ENCODE measurements at places on chromosomes 3 and 15.

DNA sequence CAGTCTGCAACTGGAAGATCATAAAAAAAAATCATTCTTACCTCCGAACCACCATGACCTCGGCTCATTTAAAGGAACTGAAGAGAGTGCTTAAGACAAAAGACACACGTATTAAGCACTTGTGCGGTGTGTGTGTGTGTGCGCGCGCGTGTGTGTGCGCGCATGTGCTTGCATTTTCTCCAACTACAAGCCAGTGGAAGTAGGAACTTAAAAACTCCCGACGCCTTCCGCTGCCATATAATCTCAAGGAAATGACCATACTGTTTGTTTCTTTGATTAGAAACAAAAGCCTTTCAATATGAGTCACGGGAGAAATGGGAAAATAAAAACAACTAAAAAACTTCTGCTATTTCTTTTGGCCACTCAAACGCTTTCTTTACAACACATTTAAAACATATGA is 32.4 kb downstream of the FRMD4B start:
- no peak for DNase-seq

DNA sequence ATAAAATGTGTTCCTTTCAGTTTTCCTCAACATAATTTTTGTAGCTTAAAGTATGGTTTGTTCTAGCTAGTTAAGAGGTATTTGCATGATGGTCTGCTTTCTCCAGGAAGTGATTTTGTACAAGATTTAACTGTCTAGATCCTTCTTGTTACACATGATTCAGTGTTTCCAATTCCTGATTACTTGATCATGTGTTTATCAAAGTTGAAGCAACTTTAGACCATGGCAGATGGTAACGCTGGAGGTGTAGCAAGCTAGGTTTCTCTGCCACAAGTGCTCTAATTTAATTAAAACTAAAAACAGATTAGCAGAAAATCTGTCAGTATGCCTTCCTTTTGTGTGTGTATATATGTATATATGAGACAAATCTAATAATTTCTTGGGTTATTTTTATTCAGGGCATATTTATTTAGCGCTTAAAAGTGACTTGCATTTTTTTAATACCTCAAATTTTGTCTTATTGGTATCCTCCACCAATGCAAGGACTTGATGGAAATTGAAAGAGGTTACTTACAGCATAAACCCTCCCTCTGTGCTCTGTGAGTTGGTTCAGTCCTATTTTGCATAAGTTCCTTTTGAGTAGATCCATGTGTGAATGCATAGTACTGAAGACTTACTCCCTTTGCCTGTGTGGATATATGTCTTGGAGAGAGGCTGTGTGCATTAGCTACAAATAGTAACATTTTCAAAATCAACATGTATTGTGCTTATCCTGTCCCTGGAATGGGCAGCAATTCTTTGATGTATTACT is 157.3 kb upstream of the CGNL1 start:
- no peak for DNase-seq

GRCh38 chr15:70212286-70212962 is 114.7 kb upstream of the TLE3 start:
- DNase-seq, result no peak

DNA sequence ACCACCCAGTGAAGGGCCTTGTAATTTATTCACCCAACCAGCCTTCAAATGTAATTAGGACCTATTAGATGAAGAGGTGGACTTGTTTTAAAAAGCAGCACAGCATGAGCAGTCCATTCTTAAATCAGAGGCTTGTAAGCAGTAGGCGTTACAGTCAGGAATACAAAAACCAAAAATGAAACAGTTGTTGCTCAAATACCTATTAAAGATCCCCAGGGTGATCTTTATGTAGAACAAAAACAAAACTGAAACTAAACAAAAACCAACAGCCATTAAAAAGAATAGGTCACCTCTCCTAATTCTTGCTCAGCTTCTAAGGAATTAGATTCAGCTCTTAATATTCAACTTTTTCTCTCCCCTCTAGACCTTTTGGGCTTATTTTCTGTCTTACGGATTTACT is 104.9 kb upstream of the ST8SIA2 start:
- no peak for DNase-seq

- no peak for DNase-seq
These were observed 40.7 kb downstream of the FEM1B start for GRCh38 chr15:68318008-68318835.

GRCh38 chr15:35713733-35714132 is 167.8 kb upstream of the DPH6 start:
- DNase-seq, result no peak

DNA sequence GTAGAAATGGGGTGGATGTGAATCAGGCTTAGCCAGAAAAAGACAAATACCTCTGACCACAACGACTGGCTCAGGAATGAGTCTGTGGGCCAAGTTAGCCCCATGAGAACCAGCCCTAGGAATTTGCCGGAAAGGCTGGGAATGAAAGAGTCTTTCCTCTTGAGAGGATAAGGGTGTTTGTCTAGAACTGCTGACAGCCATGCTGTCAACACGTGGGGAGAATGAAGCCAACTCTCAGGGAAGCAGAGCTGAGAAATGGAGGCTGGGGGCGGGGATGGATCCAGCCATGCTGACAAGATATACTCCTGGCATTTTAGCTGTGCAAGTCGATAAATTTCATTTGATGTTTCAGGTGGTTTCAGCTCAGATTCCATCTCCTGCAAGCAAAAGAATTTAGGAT is 10.6 kb upstream of the SLC6A1 start:
- DNase-seq, result no peak

GRCh38 chr3:69930564-69930963 is 69.0 kb upstream of the SAMMSON start:
- no peak for DNase-seq

- no peak for DNase-seq
These were observed 9.3 kb downstream of the EFCC1 start for GRCh38 chr3:129010310-129010956.

GRCh38 chr15:91027677-91028076 is 5.3 kb upstream of the VPS33B start:
- DNase-seq, result no peak

DNA sequence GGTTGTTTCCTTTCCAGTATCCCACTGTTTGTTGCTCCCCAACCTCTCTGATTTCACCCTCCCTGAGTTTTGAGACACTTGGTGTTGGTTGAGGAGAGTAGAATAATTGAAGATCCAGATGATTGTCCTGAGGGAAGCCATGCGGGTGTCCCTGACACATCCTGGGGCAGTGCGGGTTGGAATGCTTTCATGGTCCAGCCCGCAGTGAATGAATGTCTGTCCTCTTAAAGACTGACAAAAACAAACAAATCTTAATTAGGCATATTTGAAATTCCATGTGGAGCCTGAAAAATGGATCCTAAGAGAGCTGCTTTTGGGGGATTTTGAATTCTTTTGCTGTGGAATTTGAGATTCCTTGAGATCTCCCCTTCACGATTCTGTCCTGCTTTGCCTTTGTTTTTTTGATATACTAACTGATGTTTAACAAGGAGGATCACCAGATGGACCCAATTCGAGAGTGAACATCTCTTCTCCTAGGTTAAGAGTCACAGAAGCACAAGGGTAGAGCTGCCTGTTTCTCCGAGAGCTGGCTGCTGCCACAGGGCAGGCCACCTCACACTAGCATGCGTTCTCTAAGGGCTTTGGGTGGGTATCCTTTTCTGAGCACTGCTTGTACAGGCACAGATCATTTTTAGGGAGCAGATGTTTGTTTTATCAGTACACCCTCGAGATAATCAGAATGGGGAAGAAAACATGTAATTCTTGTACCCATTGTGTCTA is 47.4 kb downstream of the GPR171 start:
- no peak for DNase-seq

DNA sequence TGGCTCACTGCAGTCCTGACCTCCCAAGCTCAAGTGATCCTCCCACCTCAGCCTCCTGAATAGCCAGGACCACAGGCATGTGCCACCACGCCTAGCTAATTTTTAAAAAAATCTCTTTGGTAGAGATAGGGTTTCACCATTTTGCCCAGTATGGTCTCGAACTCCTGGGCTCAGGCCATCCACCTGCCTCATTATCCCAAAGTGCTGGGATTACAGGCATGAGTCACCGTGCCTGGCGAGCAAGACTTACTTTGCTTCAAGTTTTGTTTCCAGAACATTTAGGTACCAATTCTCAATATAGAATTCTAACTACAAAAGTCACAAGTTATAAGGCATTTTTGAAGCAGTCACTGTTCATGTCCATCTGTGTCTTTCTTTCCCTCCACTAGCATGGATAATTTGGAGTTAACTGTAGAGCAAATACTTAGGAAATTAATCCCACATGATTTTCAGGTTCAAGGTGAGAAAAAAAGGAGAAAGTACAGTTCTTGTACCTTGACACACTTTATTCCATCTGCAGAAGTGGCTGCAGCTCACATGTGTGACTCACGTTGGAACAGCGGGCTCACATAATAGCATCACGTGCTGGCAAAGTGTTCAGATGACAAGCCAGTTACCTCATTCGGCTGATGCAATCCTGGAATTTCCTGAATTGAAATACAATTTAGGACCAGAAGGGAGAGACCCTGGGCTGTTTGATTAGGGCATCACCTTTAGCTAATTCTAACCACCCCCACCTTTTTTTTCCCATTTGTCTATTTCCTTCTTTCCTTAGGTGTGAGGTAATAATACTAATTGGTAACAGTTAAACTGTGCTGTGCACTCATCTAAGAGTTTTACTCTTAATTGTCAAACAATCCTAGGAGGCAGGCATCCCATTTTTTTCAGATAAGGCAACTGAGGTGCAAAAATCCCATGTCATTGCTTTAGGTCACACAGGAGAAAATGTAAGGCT is 46.9 kb upstream of the NEDD4 start:
- DNase-seq, result peak; percentile 20

DNA sequence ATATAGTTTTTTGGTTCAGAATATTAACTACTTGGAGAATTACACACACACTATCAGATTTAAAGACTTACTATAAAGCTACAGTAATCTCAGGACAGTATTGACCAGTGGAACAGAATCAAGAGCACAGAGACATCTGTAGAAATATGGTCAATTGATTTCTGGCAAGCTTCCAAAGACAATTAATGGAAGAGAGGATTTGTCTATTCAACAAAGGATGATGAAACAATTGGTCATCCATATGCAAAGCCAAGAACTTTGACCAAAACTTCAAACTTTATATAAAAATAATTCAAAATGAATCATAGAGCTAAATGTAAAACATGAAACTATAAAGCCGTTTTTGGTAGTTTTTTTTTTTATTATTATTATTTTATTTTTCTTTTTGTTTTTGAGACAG is 29.8 kb upstream of the MB21D2 start:
- no peak for DNase-seq

- DNase-seq, result no peak
These were observed 38.5 kb upstream of the XCR1 start for GRCh38 chr3:46065750-46066256.

GRCh38 chr3:17087509-17087908 is 202.8 kb downstream of the PLCL2 start:
- DNase-seq, result no peak

DNA sequence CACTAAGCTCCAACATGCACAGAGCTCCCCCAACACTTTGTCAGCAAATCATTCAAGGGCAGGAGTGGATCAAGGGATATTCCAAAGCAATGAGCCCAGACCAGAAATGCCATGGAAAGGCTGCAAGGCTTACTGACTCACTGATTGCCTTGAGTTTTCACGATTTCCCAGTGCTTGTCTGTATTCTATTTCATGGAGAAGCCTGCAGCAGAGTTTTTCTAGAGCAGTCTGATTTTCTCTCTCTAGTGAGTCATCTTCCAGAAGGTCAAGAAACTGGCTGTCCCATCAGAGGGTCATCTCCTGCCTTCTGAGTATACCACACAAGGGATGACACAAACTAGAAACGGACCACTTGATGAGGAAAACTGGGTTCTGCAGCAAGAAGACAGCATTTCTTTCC is 16.5 kb downstream of the LMCD1 start:
- no peak for DNase-seq

DNA sequence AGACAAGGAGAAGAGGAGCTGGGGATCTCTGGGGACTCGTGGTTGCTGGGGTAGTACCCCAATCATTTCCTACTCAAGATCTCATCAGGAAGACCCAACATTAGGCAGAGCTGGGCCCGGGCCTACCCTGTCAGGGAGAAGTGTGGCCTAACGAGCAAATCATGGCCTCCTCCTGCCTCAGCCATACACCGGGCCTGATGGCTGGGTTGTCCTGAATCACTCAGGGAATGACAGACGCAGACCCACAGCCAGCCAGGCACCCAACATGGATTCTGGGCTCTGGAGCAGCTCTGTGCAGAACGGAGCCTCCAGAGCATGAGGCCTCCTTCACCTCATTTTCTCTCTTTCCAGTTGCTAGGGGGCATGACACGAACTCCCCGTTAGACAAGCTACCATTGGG is 19.7 kb downstream of the ITGA11 start:
- DNase-seq, result peak; percentile 7

DNA sequence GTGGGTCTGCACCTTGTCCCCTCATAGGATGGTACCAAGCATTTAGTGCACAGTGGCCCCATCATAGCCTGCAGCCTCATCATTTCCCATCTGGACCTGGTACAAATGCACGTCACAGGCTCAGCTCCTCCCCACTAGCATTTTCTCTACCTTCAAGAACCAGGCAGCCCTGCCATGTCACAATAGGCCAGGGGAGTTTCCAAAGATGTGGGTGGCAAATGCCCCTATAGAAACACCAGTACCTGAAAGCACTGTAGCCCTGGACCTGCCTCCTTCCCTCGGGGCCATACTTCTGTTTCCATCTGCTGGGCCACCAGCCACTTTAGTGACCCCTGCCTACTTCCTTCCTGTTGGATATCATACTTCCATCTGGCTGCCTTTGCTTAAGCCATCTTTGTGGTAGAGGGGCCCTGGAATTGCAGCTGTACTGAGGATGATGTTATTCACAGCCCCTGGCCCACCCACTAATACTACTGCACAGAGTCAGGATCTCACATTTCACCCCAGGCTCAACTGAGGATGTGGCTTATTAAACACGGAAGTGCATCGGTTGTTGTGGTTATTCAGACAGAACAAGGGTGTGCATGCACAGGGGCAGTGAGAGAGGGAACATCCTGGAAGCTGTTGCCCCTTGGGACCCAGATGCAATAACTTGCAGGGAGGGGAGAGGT is 3.8 kb downstream of the TCTA start:
- peak; percentile 58 for DNase-seq

DNA sequence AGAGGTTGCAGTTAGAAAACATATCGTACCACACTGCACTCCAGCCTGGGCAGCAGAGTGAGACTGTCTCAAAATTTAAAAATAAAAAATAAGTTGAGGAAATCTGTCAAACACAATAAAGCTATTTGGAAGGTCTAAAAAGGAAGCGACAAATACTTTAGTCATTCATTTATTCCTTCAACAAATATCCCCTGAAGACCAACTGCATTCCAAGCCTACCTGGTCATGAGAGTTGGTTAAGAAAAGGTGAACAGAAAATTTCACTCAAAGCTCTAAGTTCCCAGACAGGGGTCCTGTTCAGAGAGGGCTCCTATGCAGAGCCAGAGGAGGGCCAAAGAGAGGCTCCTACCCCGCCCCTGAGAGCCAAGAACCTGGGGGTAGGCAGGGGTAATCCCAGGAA is 15.4 kb upstream of the PRKAR2A start:
- DNase-seq, result no peak

Measured in stimulated activated CD4-positive, alpha-beta T cell treated with anti-CD3 and anti-CD28 coated beads, Interleukin-2, amount 100 ng/mL, for 24 hours (primary cell).